ENCODE measurements at places on chromosomes 2 and 18. TPM values are rescaled to one million over a fixed set of nuclear protein-coding genes. Genes with fewer than 3 reads are reported as not detected.

GRCh38 chr2:5735521-5735861 is 43.3 kb downstream of the SOX11 start:
- DNase-seq = no peak

GRCh38 chr2:177254433-177255226 is 9.9 kb downstream of the NFE2L2 start:
- DNase-seq = no peak

- DNase-seq = no peak
These were observed 62.4 kb downstream of the PLB1 start for GRCh38 chr2:28558158-28558820.

DNA sequence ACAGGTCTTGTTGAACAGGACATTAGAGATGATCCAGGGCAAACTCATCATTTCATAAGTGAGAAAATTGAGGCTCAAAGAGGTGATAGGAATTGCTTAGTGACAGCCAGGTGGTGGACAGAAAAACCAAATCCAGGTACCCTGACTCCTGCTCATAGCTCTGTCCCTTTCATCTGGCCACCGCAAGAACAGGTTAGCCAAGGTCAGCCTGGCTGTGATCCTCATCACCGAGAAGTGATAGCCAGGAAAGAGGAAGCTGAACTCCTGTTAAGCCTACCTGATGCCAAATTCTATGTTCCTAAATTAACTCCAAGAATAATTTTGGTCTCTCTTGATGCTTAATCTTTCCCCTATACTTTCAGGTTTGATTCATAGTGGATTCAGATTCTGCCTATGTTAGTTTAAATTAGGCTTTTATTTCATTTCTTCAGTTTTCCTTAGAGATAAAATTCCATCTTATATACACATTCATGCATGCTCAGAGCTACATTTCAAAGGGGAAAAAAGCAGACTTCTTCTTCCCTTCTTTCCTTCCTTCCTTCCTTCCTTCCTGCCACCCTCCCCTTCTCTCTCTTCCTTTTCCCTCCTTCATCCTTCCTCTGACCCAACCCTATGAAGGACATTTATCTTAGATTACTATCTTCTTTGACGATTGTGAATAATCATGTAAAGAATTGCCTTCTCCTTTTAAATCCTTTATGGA is 17.3 kb upstream of the CRIM1 start:
- DNase-seq = no peak

TOGARAM2 gene
- total RNA-seq = 38.0 TPM

KDM3A gene
- total RNA-seq = 29.5 TPM

DNA sequence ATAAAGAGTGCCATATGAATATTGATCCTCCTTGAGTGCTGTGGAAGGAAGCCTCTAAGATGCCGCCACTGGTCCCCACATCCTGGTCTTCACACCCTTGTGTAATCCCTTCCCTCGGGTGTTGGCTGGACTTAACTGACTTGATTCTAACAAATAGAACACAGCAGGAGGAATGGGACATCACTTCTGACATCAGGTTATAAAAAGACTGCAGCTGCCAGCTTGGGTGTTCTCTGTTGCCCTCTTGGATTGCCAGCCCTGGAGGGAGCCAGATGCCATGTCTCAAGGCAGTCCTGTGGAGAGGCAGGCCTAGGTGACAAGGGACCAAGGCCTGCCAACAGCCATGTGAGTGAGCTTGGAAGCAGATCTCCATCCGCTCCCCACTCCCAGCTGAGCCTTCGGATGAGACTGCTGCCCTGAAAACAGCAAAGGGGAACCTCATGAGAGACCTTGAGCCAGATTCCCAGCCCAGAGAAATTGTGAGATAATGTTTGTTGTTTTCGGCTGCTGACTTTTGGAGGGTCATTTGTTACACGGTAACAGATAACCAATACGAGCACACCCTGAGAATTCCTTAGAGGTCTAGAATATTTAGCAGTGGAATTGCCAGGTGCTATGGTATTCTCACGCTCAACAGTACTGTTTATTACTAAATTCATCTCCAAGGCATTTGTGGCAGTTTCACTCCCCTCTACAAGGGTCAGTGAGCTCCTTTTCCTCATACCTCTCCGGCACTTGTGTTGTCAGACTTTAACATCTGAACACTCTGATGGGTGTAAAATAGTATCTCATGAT is 32.5 kb downstream of the HPCAL1 start:
- DNase-seq = no peak

- no peak for DNase-seq
These were observed 181.8 kb downstream of the EIPR1 start for GRCh38 chr2:3195641-3196476.

GRCh38 chr2:144519934-144520731 is at the start of gene ZEB2:
ZEB2 (minus strand) TSS chr2:144520119; CDS start chr2:144517350, 2,769 bp downstream.
- DNase-seq = peak; percentile 73

PRSS56 gene
- 0.11 TPM for total RNA-seq

- no peak for DNase-seq
These were observed 147.8 kb upstream of the MAP3K20 start for GRCh38 chr2:172927641-172928357.

DNA sequence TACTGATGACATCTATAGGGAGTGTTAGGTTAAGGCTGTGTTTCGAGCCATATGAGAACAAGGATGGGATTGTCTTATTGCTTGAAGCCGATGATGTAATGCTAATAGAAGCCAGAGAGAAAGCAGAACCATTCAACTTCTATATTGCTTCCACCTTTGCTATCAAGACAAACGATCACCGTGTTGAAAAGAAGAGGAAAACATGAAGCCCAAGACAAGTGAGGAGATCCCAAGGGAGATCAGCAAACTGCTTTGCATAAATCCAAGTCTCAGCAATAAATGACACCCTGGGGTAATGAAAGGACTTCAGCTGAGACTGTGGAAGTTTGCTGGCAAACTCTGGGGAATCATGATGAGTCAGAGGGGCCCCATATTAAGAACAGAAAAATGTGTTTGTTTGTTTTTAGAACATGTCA is 206.2 kb downstream of the NCKAP5 start:
- no peak for DNase-seq
